ENCODE measurements at places on chromosomes 3 and 15.
A peak's percentile ranks its signal among the peaks of the same experiment; 100 is the strongest.

- DNase-seq = no peak
These were observed 761 bp upstream of the GRIP2 start for GRCh38 chr3:14540821-14541385.

DNA sequence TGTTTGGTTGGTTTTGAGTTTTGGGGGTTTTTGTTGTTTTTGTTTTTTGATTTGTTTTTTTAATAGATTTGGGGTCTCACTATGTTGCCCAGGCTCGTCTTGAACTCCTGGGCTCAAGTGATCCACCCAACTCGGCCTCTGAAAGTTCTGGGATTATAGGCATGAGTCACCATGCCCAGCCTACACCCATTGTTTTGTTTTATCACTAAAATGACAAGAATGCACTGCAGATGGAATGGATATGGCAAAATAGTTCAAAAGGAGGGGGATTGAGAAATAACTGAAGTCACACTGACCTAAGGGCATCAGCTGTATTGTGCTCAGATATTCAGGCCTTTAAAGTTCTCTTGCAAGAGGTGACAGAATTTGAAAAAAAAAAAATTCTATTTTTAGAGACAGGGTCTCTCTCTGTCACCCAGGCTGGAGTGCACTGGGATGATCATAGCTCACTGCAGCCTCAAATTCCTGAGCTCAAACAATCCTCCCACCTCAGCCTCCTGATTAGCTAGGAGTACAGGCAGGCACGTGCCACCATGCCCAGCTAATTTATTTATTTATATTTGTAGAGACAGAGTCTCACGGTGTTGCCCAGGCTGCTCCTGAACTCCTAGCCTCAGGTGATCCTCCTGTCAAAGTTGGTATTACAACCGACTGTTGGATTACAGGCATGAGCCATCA lies 4.4 kb upstream of the RASA2 start:
- DNase-seq = peak; percentile 93

DNA sequence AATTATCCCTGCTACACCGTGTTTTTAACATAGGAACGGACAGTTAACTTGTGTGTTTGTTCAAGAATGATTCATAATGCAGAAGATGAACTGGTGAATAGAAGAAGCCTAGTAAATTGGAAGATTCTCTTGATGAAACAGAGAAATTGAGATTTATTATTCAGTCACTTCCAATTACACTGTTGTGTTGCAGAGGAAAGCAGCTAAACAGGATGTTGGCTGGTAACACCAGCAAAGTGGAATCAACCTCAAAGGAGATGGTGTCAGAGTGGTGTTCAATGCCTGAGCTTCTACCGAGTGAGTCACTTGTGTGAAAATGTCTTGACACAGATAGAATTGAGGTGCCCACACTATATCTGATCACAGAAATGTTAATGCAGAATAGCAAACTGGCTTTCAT lies 399.6 kb downstream of the LPP start:
- DNase-seq = no peak

DNA sequence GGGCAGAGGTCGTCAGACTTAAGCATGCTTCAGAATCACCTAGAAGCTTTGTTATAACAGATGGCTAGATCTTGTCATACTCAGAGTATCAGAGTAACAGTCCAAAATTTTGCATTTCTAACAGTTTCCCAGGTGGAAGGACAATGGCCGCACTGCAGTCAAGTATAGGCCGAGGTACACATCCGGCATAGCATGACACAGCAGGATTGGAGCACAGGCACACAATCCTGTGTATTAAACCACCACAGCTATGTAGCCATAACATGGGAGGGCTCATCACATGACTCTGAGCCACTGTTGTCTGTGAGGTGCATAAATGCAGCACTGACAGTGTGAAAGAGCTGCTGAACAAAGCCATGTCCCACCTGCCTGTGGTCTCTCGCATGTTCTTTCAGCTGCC lies 85.7 kb upstream of the RNF7 start:
- no peak for DNase-seq

- no peak for DNase-seq
These were observed 82.7 kb downstream of the FOXB1 start for GRCh38 chr15:60086681-60087429.

Data from iris pigment epithelial cell (primary cell).